ENCODE measurements at places on chromosomes 13 and 19.

- DNase-seq = no peak
These were observed 7.3 kb upstream of the URI1 start for GRCh38 chr19:29934781-29935180.

- no peak for DNase-seq
These were observed 2.9 kb downstream of the TUBB4A start for GRCh38 chr19:6499052-6499790.

GRCh38 chr13:77820431-77821149 lies 98.0 kb downstream of the EDNRB start:
- no peak for DNase-seq

- DNase-seq = no peak
These were observed 51.5 kb downstream of the INSR start for GRCh38 chr19:7242601-7243258.

DNA sequence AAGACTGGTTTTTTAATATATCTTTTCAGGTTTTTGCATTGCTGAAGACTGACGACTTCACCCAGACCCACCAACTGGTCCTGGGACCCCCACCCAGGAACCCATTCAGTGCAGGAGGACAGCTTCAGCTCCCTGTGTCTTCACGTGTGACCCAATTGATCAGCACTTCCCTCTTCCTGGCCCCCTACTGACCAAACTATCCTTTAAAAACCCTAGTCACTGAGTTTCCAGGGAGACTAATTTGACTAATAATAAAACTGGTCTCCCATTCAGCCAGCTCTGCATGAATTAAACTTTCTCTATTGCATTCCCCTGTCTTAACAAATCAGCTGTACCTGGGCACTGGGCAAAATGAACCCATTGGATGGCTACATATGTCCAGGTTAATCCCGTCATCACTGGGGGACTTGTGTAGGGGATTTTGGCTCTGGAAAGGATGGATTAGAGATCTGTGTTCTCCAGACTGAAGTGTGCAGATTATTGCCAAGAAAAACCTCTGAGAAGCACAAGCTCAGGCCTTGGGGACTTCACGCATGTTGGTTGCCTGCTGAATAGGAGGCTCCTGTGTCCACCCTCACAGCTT lies 16.3 kb upstream of the PARP4 start:
- no peak for DNase-seq

- DNase-seq = no peak
These were observed 305.9 kb downstream of the KLF5 start for GRCh38 chr13:73364736-73365135.

DNA sequence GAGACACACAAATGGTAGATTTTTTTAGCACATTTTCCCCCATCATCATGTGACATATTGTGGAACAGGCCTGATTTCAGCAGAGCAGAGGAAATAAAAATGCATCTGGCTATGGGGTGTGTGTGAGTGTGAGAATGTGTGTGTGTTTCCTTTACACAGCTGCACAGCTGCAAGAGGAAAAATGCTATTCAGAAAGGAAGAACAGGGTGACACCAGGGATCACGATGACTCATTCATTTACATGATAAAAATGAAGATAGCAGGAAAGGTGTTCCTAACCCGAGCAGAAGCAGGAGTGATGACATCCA lies 469.5 kb upstream of the TSHZ3 start:
- DNase-seq = no peak

- peak; percentile 19 for DNase-seq
These were observed 8.3 kb upstream of the CRX start for GRCh38 chr19:47813304-47813994.

DNA sequence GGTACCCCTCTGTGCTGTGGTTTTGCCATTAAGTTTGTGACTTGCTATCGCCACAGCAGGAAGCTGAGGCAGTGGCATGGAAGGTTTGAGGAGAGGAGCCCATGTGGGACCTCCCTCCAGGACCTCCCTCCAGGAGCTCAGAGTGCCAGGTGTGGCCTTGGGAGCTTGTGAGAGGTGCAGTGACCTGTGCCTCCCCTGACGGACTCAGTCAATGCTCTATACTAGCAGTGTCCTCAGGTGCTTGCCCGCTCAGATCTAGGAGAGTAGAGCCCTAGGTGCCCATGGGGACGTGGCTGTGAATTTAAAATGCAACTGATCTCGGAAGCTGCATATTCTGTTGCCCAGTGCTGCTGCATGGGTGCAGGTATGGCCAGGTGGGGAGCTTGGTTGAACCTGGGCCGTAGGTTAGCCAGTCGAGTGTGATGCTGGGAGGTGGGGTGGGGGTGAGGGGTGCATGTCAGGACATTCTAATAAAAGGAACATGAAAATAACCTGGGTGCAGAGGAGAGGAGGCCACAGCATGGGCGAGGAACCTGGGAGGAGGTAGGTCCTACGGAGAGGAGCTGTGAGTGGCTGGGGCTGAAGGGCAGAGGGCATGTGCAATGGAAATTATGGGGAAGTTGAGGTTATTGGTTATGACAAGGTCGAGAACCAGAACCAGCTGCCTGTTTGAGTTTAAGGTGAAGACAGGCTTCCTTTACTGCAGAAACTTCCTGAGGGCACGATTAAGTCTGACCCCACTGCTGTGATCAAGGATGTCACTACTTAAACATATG lies 41.6 kb downstream of the TEX29 start:
- no peak for DNase-seq

GRCh38 chr19:9943744-9944143 lies 7.4 kb upstream of the OLFM2 start:
- no peak for DNase-seq

DNA sequence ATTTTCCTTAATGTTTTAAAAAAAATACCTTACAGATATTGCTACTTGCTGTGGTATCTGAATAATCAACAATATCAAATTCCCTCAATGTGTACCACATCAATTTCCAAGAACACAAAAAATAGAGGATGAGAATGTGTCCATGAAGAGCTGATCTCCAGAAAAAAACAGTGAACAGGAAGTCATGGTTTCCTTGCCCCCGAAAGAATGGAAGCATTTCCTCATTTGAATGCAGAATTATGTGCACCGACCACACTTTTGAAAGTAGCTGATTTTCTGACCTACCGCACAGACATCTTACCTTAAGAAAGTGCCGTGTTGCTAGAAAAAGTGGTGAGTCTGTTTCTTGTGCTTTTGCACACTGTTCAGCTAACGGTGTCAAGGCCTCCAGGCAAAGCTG lies 13.4 kb upstream of the EEF1AKMT1 start:
- DNase-seq = no peak

DNA sequence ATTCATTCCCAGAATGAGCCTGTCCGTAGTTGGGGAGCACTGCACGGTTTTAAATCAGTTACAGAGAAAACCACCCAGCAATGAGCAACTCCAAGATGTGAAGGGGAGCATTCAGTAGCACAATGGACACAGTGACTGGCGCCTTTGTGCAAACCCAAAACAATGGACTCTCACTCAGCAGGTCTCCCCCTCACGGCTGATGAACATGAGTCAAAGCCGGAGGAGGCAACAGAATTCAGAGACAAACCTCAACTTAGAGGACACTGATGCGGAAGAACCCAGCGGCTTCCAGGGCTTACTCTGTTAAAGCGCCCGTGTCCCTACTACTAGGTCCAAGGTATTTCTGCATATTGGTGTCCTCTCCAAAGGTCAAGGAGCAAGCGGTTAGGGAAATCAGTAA lies 17.7 kb downstream of the PLEKHF1 start:
- DNase-seq = no peak

DNA sequence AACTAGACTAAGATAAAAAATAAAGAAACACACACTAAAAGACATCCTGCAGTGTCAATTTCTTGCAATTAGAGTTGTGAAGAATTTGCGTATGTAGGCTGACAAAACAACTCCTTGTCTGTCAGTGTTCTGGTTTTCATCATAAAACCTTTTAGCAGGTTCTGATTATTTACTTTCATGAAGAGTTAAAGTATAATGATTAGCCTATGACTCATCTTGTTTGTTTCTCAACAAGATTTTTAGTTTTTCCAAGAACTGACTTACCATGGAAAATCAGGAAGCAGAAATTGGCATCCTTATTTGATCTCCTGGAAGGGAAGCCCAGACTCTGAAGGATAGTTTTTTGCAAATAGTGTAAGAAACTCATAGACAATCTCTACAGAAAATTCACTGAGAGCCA lies 848.7 kb upstream of the PCDH9 start:
- DNase-seq = no peak

- DNase-seq = no peak
These were observed 84.9 kb downstream of the DPF1 start for GRCh38 chr19:38139122-38139521.

DNA sequence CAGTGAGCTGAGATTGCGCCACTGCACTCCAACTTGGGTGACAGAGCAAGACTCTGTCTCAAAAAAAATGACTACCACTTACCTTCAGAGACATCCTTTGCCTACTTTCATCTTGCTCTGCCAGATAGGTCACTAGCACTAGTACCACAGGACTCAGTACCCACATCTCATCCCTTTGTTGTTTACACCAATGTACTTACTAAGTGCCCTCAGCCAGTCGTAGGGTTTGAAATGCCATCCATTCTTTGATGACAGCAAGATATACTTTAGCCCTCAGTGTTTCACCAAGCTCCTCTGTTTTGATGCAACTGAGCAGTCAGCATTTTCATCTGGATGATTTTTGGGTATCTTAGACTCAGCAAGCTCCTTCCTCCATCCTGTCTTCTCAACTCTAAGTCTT lies 6.1 kb downstream of the URAD start:
- DNase-seq = no peak

GRCh38 chr19:5934774-5935472 lies 20.9 kb downstream of the CAPS start:
- DNase-seq = no peak

GRCh38 chr13:39784347-39784746 lies 128.9 kb downstream of the COG6 start:
- no peak for DNase-seq

- no peak for DNase-seq
These were observed 314.9 kb upstream of the SLITRK5 start for GRCh38 chr13:87356314-87356713.

- peak; percentile 62 for DNase-seq
These were observed 643.1 kb upstream of the ARGLU1 start for GRCh38 chr13:107211073-107211472.

DNA sequence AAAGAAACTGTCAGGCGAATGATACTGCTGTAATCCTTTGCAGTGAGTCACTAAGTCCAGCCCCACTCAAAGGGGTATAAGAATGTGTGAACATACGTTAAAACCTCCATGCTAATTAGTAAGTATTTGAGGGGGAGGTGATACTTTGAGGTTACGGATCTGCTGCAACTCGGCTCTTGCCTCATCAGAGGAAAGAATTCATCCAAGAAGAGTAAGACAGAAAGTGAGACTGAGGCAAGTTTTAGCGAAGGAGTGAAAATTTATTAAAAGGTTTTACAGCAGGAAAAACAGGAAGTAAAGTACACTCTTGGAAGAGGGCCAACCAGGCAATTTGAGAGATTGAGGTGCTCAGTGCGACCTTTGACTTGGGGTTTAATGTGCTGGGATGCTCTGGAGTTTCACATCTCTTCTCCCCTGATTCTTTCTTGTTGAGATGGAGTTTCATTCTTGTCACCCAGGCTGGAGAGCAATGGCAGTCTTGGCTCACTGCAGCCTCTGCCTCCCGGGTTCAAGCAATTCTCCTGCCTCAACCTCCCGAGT lies 9.8 kb downstream of the CLEC4M start:
- DNase-seq = no peak

DNA sequence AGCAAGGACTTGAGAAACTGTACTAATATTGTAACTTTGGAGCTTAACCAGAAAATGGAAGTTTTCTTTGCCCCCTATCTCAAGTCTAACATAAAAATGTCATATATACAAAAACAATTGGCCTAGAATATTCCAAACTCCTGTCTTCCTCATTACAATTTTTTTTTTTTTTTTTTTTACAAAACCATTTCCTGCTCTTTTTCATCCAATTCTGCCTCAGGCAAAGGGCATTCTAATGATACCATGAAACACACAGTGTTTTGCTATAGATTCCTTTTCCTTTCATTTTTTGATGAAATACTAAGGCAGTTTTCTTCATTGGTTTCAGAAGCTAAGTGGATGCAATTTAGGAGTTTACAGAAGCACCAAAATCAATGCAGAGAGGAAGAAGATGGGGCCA lies 119.7 kb downstream of the LHFPL6 start:
- no peak for DNase-seq

GRCh38 chr13:94322925-94323763 lies 156.3 kb downstream of the DCT start:
- DNase-seq = no peak

DNA sequence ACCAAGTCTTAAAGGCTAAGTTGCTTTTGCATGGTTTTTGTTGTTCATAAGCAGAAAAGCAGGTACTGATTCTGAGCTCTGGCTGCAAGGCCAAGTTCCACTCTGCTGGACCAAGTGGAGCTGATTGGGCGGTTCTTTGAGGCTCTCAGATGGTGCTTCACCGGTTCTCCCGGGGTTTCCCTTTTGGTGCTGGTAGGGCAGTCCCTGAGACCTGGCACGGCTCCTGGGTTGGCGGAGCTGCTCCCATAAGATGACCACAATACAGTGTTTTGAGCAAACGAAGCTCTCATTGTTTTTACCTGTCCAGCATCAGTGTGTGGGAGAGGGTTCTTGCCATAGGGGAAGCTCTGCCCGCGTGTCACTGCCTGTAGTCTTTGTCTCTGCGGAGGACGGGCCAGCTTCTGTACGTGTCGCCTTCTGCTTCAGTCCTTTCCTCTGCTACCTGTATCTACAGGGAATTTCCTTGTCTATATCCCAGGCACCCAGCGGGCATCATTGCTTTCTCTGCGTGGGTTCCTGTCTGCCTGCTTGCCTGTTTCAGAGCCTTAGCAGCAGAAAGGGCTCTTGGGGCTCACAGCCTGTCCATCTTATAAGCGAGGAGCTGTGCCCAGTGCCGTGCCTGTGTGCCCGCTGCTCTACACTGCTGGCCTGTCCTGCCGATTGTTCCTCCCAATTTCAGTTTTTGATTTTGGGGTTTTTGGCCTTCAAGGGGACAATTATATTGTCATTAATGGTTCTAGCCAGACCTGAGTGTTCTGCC lies 2.3 kb downstream of the U2AF2 start:
- no peak for DNase-seq

DNA sequence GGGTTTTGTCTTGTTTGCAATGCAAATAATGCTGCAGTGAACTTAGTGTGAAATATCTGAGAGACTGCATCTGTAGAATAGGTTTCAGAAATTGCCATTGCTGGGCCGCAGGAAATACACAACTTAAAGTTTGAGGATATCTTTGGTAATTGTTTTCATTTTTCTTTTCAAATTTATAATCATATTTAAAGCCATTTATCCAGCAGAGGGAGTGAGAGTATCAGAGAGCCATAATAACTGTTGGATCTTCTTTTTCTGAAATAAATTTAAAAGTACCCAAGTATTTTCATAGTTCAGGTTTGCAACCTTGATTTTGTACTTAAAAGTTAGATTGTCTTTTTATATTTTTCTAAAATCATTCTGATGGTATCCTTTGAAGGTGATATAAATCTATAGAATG lies 99.4 kb downstream of the ZMYM2 start:
- no peak for DNase-seq

- no peak for DNase-seq
These were observed 83.1 kb downstream of the AKAP11 start for GRCh38 chr13:42355092-42355485.
